ENCODE measurements at places on chromosomes 5 and 9.

DNA sequence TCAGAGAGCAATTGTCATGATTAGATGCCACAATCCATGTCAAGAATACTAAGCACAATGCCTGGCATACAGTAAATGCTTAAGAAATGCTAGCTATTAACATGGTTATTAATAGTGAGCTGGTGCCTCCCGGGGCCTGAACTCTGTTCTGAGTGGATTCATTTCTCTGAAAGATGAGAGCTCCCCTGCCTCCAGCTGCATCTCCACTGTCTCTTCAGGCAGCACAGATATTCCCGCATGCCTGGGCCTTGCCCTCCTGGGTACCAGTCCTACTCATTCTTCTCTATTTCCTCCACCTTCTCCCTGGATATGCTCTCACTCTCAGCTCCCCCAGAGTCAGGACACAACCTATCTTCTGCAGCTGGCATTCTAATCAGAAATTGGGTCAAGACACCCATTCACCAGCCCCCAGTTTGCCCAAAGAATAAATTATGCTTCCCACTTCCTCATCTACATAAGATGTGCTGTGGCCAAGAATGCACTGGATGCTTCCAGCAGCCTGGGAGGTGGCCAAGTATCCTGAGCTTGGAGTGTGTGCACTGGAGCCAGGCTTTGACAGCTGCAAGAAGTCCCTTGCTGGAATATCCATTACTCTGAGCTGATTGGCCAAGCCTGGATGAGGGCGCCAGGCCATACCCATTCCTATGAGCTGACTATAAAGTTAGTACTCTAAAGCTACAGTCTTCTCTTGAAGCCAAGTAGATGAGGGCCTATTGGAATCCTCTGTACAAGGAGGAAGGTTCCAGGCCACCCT is 669.0 kb downstream of the ACTL7B start:
- no peak for DNase-seq

- no peak for DNase-seq
These were observed 30.0 kb upstream of the SUSD3 start for GRCh38 chr9:93028448-93029006.

- no peak for DNase-seq
These were observed 19.8 kb downstream of the JADE2 start for GRCh38 chr5:134545070-134545868.

DNA sequence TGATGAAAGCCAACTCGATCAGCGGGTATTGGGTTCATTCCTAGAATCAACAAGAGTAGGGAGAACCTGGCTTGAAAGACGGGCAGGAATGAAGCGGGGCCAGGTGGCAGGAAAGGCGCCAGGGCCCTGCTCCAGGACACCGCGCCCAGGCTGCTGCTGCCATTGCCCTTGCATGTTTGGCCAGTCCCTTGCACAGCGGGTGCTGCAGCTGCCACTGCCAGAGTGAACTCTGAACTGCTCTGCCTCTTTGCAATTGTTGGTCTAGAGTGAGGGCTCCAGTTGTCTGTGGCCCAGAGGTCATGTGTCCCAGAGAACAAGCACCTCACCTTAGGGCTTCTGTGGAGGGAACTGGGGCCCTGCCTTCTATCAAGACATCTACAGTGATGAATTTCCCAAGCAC is 24.0 kb upstream of the CARTPT start:
- no peak for DNase-seq
